NCI-H524 (cell line): ENCODE measurements at places on chromosomes 5 and 9.

- DNase-seq: no peak
Observed at GRCh38 chr9:11708899-11709298, 984.3 kb upstream of the TYRP1 start.

- no peak for DNase-seq
Observed at GRCh38 chr5:152649609-152650008, 244.5 kb upstream of the NMUR2 start.

DNA sequence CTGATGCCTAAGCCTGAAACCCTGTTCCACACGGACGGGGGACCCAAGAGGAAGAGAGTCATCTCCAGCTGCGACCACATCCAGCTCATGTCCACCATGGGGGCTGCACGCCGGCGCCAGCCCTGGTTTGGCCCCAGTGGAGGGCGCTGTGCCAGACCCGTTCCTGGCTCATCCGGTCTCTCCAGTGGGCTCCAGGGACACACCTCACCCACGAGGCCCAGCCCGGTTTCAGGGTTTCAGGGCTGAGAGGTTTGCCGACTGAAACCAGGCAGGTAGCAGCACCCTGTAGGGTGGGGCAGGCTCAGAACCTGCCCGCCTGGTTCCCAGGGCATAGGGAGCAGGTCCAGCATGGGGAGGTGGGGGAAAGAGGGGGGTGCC, 71.4 kb upstream of the STXBP1 start:
- no peak for DNase-seq

DNA sequence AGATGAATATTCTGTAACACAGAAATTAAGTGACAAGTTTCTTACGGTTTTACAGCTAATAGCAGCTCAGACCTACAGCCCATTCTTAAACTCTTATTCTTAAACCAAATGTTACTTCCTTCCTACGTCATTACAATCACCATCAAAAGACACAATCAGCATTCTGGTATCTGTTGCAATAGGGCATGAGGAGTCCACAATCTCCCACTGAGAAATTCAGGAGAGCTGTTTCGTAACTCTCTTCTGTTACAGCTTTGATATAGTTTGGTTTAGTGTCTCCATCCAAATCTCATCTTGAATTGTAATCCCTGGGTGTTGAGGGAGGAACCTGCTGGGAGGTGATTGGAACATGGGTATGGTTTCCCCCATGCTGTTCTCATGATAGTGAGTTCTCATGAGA, 163.4 kb downstream of the GAS1 start:
- DNase-seq: no peak

- DNase-seq: no peak
Observed at GRCh38 chr5:88145221-88145610, 123.4 kb downstream of the TMEM161B start.

DNA sequence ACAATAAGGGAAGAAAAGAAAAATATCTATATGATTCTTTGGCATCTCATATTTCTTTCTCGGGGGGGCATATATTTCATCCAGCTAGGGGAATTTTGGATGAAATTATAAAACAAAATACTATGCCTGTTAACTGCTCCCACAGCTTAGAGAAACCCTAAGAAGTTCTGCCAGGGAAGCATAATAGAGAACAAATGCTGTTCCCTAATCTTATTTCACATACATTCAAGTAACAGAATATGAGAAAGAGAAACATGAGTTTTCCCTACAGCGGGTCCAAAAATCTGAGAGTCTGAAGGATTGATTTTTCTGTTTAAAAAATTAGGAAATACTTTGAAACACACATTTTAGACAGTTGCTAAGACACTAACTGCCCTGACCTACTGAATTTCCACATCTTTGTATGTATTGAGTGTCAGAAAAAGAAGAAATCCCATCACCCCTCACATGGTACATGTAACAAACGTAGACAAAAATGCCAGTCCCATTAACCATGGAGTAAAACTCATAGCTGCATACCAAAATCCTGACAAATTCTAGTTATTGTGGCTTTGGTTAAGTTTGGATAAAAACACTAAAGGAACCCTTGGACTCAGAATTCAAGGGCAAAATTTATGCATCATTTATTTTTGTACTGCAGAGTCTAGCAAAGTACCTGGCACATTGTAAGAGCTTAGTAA, 620.2 kb upstream of the DMAC1 start:
- DNase-seq: no peak

GRCh38 chr5:154377754-154378533, 67.9 kb upstream of the SAP30L start:
- no peak for DNase-seq

DNA sequence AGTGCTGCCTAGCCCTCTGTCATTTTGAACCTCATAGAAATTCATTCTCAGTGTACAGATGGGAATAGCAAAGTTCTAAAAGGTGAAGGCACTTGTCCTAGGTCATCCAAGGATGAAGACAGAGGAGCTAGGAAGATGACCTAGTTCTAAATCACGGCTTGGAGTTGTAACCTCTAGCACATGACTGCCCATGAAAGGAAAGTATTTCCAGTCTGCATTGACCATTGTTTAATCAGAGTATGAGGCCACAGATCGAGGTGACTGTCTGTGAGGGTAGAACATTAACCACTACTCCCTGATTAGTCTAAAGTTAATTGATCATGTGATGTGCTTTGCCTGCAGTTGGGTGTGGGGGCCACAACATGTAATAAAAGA, 674 bp upstream of the TNFSF15 start:
- DNase-seq: no peak

DNA sequence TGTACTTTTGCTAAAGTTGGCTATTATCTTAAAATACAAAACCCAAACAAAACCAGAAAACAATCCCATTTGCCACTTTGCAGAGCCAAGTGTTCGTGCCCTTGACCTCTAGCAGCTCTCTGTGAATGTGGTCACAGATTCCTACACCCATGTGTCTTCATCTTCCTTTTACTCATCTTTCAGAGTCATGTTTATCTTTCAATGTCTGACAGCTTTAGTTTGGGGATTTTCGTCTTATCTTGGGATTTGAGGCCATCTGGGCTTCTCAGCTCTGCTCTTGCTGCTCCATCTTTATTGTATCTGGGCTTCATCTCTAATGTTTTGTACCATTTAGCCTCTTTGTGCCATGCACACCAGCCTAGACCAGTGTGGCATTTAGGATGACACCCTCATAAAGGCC, 81.0 kb downstream of the DAPK1 start:
- no peak for DNase-seq

DNA sequence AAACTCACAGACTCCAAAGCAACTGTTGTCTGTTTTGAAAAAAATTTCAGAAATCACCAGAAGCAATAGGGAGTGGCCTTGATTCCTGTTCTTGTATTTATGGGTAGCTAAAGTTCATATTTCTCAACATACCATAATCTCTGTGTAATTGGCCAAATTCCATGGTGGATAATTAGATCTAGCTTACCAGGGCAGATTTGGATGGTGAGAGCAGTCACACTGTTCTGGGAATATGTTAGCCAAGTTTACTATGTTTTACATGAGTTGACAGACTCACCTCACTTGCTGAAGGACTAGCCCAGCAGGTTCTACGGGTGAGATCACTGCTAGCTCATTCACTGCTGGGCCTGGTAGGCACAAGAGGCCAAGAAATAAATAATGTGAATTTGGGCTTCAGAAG, 32.7 kb upstream of the CDKN2B start:
- DNase-seq: no peak

- no peak for DNase-seq
Observed at GRCh38 chr9:73143711-73144328, 7.8 kb upstream of the ANXA1 start.

DNA sequence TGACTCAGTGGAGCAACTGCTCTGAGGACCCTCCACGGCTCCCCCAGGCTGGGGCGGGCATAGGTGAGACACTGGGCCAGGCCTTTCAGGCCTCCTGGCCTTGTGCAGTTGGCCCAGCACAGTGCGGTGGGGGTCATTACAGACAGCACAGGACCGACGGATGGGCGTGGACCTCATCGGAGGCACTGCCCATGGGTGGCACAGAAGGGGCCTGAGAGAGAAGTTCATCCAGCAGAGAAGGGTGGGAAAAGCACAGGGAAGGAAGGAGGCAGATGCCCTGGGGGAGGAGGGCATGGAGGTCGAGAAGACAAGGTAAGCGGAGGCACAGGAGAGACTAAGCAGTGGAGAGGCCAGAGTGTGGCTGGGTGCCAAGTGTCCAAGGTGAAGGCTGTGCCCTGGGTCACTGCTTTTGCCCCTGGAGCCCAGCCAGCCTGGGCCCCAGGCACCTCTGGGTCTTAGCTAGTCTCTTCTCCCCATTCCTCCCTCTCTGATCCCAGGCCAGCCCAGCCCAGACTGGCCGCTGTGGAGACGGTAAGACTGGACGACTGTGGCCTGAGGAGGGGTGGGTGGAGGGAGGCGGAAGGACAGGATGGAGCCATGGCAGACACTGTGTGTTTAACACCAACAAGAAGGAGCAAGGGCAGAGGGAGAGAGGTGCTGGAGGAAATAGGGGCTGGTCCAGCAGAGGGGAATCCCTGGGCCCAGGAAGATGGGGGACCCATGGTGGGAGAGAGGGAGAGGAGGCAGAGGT, 5.7 kb downstream of the IL3 start:
- DNase-seq: no peak

GRCh38 chr5:133110709-133111108, 58.9 kb downstream of the HSPA4 start:
- DNase-seq: no peak

DNA sequence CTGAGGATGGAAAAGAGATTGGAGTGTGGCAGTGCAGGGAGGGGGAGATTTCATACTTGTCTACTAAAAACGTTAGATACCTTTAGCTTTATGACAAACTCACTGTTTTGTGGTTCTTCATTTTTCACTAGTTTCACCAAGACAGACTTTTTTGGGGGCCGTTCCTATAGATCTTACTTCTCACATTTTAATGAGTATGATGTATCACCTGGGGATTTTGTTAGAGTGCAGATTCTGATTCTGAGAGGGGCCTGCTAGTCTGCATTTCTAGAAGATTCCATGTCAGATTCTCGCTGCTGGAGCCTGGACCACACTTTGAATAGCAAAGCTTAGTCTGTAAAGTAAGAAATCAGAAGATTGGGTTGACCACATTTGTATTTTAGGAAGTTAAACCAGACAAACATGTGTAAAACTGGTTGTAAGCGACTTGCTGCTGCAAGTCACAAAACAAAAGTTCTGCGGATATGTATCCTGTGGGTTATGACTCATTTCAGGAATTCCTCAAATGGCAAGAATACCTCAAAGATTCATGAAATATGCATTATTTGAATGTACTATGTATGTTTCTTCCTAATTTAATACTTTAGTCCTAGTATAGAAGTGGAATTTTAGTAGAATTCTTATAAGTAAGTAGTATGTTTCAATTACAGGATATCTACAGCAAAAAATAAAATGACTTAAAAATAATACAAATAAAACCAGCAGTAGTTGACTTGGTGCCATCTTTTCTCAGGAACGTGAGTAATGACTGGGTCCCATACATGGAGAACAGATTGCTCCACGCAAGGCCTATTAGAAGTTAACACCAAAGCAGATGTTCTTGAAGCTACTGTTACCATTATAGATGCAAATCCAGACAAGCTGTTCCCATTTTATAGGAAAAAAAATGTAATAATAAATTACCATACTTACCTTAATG, 27.8 kb downstream of the NFIL3 start:
- peak; percentile 99 for DNase-seq

DNA sequence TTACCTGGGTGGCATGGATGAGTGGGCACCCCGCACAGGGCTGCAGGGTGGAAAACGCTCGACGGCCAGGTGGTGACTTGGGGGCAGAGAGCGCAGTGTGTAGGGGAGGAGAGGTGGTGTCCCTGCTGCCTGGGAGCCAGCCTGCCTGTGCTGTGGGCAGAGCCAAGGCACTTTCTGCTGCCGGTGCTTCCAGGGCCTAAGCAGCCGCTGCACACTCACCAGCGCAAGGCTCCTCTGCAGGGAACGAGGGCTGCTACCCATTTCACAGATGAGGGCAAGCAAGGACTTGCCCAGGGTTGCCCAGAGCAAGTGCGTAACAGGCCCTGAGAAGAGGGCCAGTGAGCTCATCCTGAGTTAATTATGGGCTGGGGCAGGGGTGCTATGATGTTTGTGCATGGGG, 62.5 kb downstream of the CRB2 start:
- no peak for DNase-seq

DNA sequence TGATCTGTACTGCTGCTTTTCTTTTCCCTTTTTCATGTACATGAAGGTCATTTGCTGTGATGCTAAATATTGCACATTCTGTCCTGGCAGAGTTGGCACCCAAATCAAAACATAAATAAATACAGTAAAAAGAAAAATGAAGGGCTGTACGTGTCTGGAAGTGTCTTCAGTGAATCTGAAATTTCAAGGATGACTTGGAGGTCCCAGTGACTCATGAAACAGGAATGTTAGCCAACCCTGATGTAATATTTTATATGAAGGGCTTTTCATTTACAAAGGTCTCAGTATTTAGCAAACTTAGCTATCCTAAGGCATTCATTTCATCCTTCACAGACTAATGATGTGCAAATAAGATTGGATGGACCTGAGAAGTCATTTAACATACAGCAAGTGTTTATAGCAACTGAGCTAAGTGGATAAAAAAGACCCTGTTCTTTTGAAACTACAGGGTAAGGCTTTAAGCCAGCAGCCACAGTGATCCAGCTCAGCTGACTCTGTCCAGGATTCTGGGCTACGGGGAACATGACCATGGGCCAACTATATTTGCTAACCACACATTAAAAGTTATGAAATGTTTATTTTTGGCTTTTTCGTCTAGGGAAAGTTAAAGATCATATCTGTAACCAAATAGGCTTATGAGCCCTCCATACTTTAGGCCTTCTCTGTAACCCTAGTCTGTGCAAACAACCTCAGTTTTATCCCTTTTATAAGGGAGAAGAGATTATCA, 104.0 kb upstream of the DMRTA1 start:
- no peak for DNase-seq

DNA sequence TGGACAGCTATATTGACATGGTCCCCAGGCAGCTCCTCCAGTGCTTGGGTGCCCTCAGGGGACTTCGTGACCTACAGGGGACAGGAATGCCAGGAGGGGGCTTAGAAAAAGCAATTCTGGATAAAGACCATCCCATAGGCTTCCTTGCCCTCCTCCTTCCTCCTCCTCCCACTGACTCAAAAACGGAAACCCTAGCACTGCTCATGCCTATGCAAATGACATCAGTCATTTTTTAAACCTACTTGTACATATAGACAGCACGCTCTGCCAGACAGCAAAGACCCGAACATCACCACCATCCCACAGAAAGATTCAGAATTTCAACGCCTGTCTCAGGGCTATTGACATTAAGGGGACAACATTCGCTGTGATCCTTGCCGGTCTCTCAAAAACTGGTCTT, 11.0 kb downstream of the IGFBPL1 start:
- no peak for DNase-seq

DNA sequence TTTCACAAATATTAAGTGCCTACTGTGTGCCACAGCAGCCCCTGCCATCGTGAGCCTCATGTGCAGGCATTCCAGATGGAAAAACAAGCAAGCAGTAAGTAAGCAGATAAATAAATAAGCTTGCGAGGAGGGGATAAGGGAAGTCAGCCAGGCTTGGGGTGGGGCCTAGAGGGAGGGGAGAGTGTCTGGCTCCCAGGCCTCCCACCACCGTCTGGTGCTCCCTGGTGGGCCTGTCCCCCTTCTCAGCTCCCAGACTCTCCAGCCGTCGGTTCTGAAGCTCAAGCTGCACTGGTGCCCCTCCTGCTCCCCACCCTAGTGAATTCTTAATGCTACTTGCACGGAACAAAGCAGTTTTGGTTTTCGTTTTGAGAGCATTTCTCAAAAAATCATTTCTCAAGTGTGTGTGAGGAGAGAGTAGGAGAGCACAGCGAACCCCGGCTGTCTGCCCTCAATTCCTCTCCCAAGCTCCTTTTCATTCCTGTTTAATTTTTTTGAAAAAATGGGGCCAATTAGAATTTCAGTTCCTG, 6.6 kb upstream of the IER5L start:
- DNase-seq: no peak

GRCh38 chr9:126283799-126284465, 42.7 kb upstream of the MVB12B start:
- no peak for DNase-seq

- DNase-seq: no peak
Observed at GRCh38 chr5:73751254-73751914, 125.4 kb downstream of the ARHGEF28 start.
